ENCODE measurements at places on chromosomes 11 and 22.

DNA sequence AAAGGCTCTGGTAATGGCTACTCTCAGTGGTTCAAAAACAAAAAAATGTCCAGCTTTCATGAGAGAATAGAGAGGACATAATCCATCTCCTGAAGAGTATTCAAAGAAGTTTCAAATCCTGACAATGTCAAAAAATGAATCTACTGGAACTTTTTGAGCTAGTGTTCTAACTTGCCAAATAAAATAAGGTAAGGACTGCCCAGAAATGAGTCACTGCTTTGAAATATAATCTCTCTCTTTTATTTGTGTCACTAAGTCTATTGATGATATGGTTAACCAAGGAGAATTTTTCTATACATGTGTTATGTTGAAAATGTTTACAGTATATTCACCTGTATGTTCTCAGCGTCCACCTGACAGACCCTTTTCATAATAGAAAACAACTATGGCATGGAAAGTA, 3.4 kb downstream of the GUCY1A2 start:
- no peak for DNase-seq

- DNase-seq, result peak; percentile 84
Measured at GRCh38 chr22:39318507-39319283, 728 bp downstream of the RPL3 start.

- DNase-seq, result no peak
Measured at GRCh38 chr11:60860943-60861342, 5.2 kb upstream of the PTGDR2 start.

DNA sequence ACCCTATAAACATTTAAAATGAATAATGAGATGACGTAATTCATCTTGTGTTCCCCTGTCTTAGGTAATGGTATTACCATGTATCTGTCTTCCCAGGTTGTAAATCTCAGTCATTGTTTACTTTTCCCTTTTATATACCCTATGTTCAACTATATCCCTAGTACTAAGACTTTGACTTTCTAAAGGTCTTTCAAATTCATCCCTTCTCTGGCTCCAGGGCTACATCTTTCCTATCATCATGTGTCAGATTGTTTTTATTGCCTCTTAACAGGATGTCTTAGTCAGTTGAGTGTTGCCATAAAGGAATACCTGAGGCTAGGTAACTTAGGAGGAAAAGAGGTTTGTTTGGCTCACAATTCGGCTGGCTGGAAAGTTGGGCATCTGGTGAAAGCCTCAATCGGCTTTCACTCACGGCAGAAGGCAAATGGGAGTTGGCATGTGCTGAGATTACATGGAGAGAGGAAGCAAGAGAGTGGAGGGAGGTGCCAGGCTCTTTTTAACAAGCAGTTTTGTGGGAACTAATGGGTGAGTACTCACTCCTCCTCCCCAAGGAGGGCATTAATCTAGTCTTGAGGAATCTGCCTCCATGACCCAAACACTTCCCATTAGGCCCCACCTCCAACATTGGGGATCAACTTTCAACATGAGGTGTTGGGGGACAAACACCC, 11.6 kb upstream of the DLAT start:
- no peak for DNase-seq

DNA sequence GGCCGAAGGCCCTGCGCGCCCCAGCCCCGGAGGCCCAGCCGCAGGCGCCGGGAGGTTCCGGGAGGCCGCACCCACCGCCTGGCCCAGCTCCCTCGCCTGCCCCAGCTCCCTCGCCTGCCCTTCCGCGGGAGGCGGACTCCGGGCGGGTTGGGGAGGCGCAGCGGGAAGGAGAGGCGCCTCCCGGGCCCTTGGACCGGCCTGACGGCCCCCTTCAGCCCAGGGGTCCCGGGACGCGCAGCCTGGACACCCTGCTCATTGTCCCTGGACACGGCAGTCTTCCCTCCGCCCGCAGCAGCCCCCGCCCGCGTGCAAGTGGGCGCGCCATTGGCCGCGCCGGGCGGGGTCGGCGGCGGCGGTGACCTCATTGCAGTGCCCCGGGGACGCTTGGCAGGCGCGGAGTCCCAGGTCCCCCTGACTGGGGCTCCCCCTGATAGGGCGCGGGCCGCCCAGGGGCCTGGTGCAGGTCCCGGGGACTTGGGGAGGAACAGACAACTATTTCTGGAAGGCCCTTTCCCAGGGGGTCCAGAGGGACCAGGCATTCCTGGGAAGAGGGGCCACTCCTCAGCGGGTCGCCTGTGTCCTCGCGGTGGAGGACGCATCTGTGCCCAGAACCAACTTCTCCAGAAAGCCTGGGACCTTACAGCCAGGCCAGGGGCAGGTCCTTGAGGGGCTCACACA, 501 bp downstream of the CD151 start:
- peak; percentile 80 for DNase-seq

DNA sequence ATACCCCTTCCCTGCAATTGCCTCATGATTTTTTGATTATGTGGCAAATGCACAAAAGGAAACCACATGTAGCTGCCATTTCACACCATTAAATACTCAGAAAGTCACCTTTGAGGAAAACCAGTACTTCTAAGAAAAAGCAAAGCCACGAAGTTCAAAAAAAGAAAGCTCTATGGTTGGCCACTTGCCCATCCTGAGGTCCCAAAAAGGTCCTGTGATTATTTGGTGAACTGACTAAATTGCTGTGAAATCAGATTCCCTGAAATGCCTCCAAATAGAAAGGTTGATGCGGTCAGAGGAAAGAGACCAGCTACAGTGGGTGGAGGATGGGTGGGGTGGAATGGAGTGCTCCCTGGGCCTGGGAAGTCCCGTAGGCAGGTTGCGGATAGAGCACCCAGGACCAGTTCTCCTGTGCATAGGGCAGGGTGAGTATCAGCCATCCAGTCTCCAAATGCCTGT, 26.9 kb downstream of the MRPL16 start:
- DNase-seq, result no peak

DNA sequence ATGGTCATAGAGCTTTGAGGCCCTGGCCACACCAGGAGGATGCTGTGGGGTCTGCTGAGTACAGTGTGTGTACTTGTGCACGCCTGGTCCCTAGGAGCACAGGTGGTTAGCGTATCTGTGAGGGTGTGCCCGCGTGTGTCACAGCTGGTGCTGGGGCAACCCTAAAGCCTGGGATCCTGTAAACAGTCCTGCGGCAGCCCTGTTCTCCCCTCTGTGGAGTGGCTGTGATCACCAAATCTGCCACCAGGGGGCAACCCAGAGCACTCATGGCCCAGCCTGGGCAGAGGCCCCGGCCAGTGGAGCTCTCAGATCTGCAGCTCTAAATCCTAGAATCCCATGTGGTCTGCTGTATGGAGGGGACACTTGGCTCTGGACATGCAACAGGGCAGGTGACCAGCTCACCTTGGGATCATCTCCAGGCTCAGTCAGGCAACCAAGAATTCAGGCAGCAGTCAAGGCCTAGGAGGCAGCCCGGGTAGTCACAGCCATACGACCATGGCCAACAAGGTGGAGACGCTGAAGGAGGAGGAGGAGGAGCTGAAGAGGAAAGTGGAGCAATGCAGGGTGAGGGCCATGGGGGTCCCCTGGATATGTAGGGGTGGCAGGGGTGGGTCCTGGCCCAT, 3.9 kb downstream of the SH3BP1 start:
- peak; percentile 70 for DNase-seq

DNA sequence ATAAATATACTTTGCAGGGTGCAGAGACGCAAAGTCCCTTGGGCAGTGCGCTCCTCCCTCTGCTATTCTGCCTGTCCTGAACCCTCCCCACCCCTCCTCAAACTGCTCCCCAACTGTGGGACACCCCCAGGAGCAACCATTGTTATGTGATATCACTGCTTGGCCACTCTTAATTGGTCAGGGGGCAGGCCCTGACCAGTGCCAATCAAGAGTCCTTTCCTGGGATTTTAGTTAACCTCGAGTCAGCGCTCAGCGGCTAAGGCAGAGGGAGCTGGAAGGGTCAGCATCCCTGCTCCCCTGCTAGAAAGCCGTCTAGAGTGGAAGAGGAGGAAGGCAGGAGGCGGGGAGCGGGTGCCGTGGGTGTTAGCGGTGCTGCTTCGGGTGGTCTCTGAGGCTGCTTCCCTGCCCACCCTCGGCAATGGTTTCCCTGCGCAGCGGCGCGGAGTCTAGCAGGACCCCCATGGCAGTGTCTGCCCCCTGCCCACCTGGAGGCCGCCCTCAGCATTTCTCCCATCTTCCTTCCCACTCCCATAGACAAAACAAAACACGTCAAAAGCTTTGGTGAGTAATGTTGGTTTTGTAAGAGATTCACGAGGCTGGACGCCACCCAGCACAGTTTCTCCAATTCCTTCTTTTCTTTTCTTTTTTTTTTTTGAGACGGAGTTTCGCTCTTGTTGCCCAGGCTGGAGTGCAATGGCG, 38.4 kb upstream of the A4GALT start:
- DNase-seq, result no peak

DNA sequence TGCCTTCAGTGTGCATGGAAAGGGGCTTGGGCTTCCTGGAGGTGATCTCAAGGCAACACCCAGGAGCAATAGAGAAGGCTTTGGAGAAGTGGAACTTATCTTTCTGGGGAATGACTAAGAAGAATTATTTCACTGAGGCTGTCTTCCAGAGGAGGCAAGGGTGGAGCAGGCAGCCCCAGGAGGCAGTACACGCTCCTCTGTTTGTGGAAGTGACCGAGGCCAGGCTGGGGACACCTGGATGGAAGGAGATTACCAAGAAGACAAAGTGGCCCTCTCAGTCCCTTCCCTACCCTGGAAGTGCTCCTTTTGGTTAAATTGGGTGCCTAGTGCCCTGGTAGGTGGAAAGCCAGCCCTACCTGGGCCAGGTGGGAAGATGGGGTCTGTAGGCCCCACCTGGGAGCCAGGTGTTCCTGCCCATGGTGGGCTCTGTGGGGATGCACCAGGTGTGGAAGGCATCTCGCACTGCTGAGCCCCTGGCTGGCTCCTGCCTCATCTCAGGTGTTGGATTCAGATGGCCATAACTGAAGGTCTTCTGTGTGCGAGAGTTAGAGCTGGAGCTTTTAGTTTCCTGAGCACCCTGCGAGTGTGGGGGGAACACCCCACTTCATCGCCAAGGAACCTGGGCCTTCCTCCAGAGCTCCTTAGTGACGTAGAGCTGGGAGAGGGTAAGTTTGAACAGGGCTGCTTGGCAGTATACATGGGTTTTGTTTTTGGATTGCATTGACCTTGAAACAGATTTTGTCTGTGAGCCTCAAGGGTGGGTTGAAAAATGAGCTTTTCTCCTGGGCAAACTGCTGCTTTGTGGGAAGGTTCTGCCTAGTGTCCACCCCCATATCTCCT, 46.1 kb downstream of the MICAL2 start:
- DNase-seq, result no peak

GRCh38 chr22:47310601-47311000, 548.2 kb downstream of the TBC1D22A start:
- no peak for DNase-seq

DNA sequence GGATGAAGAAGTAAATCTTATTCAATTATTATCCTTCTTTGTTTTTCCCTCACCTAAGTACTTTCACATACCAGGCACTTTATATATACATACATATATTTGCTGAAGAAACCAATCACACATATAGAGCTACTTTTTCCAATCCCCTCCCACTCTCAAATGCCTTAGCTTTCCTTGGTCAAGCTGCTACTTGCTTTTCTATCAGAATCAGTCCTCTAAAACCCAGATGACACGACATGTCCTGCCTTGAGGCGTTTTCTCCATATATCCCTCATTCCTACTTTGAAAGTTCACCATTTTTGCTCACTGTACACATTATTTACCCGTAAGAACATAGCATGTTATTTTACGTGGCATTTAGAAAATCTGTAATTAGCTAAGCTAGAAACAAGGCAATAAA, 5.4 kb downstream of the RAB38 start:
- DNase-seq, result no peak

GRCh38 chr11:72423840-72424239, 10.5 kb downstream of the CLPB start:
- DNase-seq, result no peak

GRCh38 chr22:44020981-44021380, 3.1 kb upstream of the PARVB start:
- no peak for DNase-seq

DNA sequence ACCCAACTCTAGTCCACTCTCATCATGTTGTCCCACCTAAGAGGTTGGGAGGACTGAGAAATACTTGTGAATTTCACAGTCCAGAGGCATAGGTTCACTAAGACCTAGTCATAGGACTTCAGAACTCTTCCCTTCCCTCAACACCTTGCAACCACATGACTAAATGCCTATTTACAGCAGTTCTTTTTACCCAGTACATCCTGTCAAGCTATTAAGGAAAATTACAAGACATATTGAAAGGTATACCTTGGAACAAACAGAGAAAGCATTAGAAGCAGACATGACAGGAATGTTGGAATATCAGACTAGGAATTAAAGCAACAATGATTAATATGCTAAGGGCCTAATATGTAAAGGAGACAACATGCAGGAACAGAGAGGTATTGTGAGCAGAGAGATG, 563.8 kb upstream of the LRRC4C start:
- no peak for DNase-seq

DNA sequence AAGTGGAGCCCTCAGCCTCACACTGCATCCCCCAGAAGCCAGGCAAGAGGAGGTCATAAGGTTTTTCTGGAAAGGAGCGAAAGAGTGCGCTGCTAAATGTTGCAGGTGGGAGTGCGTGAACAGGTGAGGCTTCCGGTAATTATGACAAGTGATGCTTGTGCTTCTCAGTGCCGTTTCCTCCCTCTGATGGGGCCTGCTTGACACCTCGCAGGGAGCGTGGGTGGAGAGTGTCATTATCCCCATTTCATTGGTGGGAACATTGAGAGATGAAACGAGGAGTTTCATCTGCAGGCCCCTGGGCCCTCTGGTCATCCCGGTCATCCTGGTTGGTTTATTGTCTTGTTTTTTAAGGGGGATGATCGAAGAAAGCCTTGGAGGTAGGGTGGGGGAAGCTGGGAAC, 57.5 kb downstream of the BCR start:
- DNase-seq, result no peak

DNA sequence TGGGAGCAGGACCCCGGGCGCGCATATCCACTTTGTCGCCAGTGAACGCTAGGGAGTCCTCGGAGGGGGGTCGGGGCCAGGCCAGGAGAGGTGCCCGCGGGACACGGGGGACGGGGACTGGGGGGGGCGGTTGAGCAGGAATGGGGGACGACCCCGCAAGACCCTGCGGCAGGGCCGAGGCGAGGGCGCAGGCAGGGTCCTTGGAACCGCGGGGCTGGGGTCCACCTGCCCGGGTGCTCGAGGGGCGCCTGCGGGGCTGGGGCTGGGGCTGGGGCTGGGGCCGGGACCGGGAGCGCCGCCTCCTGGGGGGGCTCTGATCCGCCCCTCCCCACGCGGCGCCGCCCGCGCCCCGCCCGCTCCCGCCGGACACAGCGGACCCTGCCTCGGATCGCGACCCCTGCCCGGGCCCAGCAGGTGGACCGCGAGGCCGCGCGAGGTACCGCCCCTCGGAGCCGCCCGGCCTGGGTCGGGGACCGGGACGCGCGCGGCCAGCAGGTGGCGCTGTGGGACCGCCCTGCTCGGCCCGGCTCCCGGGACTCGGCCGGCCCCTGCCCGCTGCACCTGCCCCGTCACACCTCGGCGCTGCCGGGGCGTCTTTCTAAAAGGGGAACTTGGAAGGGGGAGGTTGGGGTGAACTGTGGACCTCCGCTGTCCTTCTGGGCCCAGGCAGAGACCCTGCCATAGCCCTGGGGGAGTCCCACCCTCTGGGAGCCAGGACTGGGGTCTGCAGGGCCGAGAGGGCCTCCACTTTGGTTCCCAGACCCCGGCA, 11.0 kb downstream of the CRELD2 start:
- peak; percentile 56 for DNase-seq

Data from erythroblast (primary cell).